ENCODE measurements at places on chromosomes 4 and X. TPM values are rescaled to one million over a fixed set of nuclear protein-coding genes. Genes with fewer than 3 reads are reported as not detected.
A peak's percentile ranks its signal among the peaks of the same experiment; 100 is the strongest.

GRCh38 chr4:180675359-180675650, 1567.9 kb upstream of the TENM3 start:
- H3K27me3 ChIP-seq: no peaks in the 10 kb centered on the region
- no peak overlapping the region for H3K4me3 ChIP-seq
- H3K27ac ChIP-seq: no peak overlapping the region
- DNase-seq: no peak
- no peaks in the 10 kb centered on the region for H3K36me3 ChIP-seq
- H3K4me1 ChIP-seq: no peaks in the 10 kb centered on the region

- no peaks in the 10 kb centered on the region for H3K27me3 ChIP-seq
- H3K36me3 ChIP-seq: no peaks in the 10 kb centered on the region
- no peak overlapping the region for H3K27ac ChIP-seq
Observed at GRCh38 chrX:57929373-57929772, 19.1 kb upstream of the ZXDA start.

- H3K4me1 ChIP-seq: peaks cover 6% of the 10 kb centered on the region
- H3K27me3 ChIP-seq: peaks cover 9% of the 10 kb centered on the region
- H3K4me3 ChIP-seq: no peak overlapping the region
- no peak for DNase-seq
Observed at GRCh38 chrX:13933851-13934250, 95.8 kb downstream of the GEMIN8 start.

DNA sequence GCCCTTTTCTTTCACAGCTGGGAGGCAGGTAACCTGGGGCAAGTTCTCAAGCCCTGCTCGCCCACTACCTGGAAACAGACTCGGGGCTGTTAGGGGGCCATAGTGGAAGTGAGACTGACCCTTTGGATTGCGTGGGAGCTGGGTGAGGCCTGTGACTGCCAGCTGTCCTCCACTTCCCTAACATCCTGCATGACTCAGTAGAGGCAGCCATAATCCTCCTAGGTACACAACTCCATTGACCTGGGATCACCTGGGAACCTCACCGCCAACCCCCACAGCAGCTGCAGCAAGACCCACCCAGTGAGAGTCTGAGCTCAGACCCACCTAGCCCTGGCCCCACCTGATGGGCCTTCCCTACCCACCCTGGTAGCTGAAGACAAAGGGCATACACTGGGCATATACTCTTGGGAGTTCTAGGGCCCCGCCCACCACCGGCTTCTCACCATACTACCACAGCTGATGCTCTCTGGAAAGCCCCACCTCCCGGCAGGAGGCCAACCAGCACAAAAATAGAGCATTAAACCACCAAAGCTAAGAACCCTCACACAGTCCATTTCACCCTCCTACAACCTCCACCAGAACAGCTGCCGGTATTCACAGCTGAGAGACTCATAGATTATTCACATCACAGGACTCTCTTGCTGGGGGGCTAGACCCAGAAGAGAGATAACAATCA, 61.1 kb upstream of the DCTD start:
- H3K27ac ChIP-seq: no peak overlapping the region
- no peak for DNase-seq

DNA sequence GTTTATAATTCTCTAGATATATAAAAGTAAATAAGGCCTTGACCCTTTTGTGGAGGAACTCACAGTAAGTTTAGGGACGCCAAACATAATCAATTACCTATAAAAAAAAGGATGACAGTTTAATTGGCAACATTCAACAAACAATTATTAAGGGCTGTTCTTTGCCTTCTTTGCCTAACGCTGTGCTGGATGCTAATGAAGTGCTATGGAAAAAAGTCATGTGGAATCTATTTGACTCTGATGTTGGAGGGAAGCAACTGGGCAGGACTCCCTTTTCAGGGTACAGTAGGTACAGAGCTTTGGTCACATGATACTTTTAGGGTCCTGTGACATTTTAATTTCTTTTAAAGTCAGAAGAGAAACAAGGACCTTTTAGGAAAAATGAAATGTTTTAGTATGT, 91.1 kb downstream of the PCDH7 start:
- peaks cover 6% of the 10 kb centered on the region for H3K4me1 ChIP-seq
- no peaks in the 10 kb centered on the region for H3K36me3 ChIP-seq
- DNase-seq: no peak

GRCh38 chr4:126404549-126404948, 1089.8 kb downstream of the FAT4 start:
- no peaks in the 10 kb centered on the region for H3K4me1 ChIP-seq
- H3K27me3 ChIP-seq: no peaks in the 10 kb centered on the region
- DNase-seq: no peak
- no peak overlapping the region for H3K4me3 ChIP-seq
- no peak overlapping the region for H3K27ac ChIP-seq

DNA sequence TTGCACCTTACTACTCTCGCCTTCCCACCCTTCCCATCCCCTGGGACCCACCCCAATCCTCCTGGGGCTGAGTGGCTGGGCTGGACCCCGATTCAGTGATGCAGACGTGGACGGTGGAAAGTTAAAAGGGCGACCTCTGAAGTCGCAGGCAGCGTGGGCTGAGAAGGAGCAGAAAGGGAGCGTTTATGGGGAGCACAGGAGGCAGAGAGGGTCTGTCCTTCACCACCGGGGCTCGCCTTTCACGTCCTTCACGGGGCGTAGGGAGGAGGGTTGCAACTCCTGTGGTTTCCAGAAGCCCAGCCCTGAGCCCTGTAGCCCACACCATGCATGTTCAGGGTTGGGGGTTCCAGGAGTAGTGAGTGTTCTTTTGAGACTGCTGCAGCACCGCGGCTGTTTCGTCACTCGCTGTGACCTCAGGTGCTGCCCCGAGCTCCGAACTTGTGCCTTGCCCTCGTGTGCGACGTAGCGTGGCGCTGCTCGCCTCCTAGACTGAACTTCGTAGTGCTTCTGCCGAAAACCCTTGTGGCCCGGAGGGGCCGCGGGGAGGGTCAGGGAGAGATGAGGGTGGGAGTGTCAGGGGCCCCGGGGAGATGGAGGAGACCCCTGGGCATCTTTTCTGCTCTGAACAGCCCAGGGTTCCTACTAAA, 1.6 kb downstream of the NHS start:
- H3K27ac ChIP-seq: no peak overlapping the region
- no peak for DNase-seq
- H3K4me3 ChIP-seq: peak overlapping the region; percentile 69
- no peaks in the 10 kb centered on the region for H3K36me3 ChIP-seq
- no peaks in the 10 kb centered on the region for H3K27me3 ChIP-seq
- peaks cover 16% of the 10 kb centered on the region for H3K4me1 ChIP-seq

- DNase-seq: no peak
- H3K36me3 ChIP-seq: no peaks in the 10 kb centered on the region
- H3K27ac ChIP-seq: no peak overlapping the region
- peaks cover 5% of the 10 kb centered on the region for H3K4me1 ChIP-seq
- H3K4me3 ChIP-seq: no peak overlapping the region
Observed at GRCh38 chr4:103996064-103996463, 276.3 kb upstream of the TACR3 start.

CXorf49 gene
- not detected for total RNA-seq

SLITRK4 gene
- 0.30 TPM for total RNA-seq
